ENCODE measurements at places on chromosomes 7 and 10.

DNA sequence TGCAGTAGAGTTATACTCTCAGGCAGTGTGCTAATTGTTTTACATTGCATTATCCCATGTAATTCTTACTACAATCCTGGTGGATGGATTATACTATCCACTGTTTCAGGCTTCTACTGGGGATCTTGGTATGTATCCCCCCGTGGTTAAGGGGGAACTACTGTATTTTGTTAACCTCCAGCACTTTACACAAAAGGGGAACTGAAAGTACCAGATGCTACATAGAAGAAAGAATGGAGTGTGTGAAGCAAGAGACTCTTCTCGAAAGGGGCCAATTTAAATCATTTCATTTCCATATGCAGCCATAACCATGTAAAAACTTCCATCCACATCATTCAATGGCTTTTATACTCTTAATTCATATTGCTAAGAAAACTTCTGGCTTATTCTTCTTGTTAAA, 69.4 kb downstream of the C1GALT1 start:
- no peak for DNase-seq

- DNase-seq, result no peak
These were observed 120.0 kb upstream of the SAMD8 start for GRCh38 chr10:74991435-74991834.

DNA sequence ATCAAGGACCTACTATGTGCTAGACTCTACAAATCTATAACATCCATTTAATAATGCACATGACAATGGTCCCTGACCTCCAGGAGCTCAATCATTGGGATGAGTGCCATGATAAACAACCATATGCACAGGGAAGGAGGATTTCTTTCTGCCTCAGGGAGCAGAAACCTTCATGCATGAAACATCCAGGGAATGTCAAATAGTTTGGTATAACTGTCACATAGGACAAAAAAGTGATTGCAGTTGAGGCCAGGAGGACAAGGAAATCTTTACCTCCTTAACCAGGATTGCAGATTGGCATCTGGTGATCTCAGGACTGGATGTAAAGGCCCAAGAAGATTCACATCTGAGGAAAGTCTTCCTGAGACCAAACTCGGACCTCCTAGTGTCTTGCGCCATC, 993.1 kb downstream of the KCNMA1 start:
- no peak for DNase-seq

- no peak for DNase-seq
These were observed 187.9 kb downstream of the PLXDC2 start for GRCh38 chr10:20004087-20004523.

DNA sequence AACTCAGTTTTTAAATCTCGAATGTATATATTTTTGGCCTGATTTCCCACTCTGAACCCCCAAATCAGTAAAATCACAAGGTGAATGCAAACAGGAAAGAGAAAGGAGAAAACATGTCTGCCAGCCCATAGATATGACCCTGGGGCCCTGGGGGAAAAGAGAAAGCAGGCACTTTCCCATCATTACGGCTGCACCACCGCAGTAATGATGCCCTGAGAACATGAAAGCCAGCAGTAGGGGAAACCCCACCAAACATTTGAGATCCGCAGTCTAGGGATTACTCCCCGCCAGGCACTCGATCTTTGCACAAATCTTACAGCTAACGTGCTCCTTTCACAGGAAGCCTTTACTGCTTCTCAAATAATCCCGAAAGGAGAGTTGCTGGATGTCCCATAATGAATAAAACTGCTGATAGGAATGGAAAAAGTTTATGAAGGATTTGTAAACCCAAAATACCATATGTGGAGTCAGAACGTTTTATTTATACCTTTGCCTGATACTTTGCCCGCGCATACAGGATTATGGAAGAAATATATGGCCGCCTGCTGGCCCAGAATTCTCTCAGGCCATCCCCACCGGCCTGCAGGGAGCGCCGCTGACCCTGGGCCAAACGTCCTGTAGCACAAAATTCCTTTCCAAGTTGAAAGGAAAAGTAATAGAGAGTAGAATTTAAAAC, 180.0 kb upstream of the INHBA start:
- DNase-seq, result no peak

DNA sequence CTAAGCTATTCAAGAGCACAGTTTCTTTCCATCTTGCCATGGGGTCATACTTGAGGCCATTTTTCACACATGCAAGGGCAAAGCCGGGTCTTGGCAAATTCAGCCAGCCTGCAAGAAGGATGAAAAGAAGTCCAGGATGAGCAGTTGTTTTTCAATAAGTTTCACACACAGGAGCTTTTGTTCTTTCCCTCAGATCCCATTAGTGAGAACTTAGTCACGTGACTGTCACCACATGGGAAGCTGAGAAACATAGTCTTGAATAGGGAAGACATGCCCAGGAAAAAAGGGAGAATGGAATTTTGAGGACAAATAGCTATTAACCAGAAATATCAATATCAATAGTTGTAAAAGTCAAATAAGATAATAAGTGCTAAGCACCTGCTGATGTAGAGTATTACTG, 137.7 kb downstream of the AHR start:
- no peak for DNase-seq

DNA sequence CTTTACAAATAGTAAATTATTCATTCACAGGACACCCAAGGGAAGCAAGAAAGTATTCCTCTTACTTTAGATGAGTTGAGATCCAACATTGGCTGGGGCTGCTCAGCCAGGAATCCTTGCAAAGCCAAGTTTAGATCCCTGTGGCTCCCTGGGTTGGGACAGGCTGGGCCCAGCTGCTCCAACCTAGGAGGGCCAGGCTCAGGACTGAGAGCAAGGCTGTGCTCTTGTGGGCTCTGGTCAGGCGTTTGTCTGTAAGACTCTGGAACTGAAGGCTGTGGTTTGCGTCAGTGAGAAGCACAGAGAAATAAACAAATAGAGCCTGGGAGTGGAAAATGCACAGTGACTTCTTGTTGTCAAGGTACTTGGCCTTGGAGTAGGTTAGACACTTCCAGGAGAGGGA, 53.2 kb upstream of the TMEM273 start:
- DNase-seq, result no peak

DNA sequence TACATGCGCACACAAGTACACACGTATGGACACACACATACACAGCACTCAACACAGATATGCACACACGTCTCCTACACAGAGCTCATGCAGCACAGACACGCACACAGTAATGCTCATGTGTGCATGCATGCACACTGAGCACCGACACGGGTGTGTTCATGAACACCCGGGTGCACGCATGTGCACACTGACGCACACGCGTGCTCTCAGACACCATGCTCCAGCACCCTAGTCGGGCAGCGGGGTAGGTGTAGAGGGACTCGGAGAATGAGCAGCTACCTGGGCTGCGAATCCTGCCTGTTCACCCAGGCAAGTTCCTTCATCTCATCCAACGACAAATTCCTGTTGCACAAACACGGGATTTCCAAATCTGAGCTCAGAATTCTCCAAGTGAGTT, 184.7 kb downstream of the MAD1L1 start:
- no peak for DNase-seq

DNA sequence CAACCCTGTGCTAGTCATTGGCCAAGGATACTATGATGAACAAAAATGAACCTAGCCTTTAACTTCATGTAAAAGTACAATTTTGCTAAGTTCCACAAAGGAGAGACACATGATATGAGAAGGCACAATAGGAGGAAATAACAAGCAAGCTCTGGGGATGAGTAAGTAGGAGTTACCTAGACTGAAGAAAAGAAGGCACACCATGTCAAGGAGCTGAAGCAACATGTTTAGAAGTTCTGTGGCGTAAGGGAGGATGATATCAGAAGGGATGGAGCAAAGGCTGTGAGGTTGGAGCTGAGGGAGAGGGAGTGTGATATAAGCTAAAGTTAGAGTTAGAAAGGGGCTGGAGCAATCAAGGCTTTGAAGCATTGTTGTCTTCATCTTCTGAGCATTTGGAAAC, 25.6 kb downstream of the KIFBP start:
- no peak for DNase-seq

GRCh38 chr7:150668472-150668911, 17.0 kb upstream of the GIMAP2 start:
- DNase-seq, result no peak
